Cerebellar nuclear complex (tissue), 1 donor: ENCODE measurements at places on chromosomes 1 and 21.

DNA sequence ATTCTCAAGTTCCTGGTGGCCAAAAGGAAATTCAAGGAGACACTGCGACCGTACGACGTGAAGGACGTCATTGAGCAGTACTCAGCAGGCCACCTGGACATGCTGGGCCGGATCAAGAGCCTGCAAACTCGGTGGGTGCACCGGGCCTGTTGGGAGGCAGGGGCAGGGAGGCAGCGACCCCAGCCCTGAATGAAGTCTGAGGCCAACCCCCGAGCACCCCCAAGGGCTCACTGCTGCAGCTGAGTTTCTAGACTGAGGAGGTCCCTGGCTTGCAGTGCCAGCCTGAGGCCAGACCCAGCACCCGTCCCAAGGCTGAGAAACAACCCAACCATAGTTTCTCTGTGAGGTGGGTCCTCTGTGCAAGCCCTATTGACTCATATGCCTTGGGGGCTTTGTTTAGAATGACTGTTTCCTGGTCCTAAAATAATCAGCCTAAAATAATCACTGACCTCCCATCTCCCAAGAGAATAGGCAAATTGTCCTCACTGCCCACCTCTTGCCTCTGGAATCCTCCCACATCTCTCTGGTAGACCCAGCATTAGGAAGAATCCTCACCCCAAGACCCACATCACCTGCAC lies 27.1 kb downstream of the CITED4 start:
- no peak for DNase-seq

- no peak for DNase-seq
Observed at GRCh38 chr1:229147072-229147471, 123.8 kb upstream of the RAB4A start.

DNA sequence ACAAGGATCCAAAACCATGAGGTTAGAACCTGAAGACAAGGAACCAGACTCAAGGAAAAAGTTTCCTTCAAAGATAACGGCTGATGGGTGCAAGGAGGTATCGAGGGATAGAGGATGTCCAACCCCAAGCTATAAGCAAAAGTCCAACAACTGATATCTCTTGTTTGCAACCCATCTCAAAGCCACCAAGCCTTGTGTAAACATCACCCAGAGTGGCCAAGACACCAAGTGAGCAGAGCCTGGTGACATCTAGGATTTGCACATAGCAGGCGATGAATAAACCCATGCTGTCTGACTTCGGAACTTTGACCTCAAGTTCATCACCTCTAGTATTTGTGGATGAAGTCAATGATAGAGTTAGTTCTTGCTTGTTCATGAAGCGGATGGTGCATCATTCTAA lies 180.7 kb downstream of the ETS2 start:
- no peak for DNase-seq

DNA sequence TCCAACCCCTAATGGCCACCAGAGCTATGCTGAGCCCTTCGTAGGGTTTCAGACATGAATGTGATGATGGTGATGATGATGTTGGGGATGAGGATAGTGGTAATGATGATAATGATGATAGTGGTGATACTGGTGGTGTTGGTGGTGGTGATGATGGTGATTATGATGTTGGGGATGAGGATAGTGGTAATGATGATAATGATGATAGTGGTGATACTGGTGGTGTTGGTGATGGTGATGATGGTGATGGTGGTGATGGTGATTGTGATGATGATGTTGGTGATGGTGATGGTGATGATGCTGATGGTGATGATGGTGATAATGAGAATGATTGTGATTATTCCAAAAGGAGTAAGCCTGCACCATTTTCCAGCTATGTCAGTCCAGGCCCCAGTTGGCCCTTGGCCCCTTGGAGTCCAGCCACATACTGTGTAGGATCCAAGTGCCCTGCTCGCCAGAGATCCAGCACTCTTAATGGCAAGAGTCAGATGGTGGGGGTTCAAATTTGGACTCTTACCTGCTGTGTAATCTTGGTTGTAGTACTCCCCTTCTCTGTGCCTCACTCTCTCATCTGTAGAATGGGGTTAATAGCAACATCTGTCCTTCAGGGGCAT lies 28.3 kb downstream of the AJAP1 start:
- no peak for DNase-seq

DNA sequence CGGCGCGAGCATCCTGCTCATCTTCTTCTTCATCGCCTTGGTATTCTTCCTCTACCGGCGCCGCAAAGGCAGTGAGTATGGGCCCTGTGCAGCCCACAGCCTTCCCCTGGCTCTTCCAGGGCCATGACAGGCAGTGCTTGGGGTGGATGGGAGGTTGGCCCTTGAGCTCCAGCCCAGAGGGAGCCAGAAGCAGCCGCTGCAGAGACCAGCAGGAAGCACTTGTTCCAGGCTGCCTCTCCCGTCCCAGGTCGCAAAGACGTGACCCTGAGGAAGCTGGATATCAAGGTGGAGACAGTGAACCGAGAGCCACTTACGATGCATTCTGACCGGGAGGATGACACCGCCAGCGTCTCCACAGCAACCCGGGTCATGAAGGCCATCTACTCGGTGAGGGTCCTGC lies 87.3 kb upstream of the CD1D start:
- no peak for DNase-seq

DNA sequence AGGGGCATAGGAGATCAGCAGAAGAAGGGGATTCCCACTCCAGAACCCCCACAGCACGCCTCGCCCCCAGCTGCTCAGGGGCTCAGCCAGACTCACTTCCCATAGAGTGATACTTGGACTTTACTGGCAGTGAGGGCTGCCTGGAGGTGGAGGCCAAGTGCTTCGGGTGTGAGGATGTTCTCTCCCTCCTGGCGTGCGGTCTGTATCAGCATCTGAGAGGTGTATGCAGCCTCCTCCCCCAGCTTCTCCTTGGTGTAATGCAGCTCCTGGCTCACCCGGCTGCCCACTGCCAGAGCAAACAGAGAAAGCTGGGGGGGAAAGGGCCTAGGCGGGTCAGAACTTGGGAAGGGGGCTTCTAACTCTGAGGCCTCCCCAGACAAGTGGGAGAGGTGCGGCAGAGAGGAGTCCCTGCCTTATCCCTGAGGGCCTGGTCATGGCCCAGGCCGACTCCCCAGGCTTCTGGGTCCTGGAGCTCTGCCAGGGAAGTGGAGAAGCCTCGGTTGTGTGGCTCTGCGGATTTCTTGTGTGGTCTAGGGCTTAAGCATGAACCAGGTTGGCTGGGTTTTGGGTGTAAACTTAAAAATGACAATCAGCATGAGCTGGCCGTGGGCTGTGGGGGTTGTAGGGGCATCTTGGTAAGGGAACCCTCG lies 10.9 kb downstream of the PTCH2 start:
- no peak for DNase-seq
